ENCODE measurements at places on chromosomes 2 and 18.

DNA sequence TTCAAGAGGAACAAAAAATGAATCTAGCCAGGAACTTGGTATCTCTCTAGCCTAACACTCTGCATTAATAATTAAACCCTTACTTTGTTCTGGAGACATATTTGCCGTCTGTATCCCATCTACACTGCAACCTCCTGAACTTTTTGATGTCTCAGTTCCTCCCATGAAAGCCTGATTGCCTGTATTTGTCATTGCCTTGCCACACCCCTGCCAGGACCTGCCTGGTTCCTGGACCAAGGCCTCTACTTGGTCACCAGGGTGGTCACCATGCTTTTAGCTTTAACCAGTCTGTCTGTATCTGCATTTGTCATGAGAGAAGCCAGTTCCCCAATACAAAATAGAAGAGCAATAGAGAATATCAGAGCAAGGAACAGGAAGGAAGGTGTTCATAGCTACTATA lies 58.8 kb upstream of the NOL4 start:
- no peak for DNase-seq

- no peak for DNase-seq
Measured at GRCh38 chr2:134039912-134040581, 213.8 kb upstream of the MGAT5 start.

DNA sequence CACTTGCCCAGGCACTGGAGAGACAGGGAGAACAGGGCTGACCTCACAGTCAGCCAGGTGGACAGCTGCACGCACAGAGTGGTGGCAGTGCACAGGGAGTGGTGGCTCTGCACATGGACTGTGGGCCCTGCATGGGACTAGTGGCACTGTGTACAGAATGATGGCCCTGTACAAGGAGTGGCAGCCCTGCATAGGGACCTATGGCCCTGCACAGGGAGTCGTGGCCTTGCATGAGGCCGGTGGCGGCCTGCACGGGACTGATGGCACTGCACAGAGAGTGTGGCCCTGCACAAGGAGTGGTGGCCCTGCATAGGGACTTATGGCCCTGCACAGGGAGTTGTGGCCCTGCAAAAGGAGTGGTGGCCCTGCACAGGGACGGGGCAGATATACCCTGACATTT lies 19.1 kb upstream of the STEAP3 start:
- no peak for DNase-seq

DNA sequence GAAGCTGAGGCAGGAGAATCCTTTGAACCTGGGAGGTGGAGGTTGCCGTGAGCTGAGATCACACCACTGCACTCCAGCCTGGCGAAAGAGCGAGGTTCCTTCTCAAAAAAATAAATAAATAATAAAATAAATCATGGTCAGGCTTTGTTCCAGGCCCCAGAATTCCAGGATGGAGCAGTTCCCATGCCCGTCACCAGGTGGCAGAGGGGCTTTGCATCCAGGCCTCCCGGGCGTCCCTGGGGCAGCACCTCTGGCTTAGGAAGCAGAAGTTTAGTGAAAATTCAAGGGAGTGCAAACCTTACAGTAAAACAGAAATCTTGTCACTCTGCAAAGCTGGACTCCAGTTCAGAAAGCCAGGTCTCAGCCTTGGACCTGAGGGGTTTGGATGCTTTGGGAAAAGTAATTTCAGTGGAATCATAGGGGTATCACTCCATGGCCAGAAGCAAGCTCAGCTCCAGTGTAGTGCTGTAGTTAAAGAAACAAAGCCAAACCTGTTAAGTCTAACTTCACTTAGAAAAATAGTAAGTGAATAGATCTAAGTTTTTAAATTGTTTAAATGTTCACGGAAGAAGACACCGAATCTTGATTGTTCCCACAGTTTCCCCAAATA lies 512.7 kb downstream of the CMPK2 start:
- DNase-seq = no peak

DNA sequence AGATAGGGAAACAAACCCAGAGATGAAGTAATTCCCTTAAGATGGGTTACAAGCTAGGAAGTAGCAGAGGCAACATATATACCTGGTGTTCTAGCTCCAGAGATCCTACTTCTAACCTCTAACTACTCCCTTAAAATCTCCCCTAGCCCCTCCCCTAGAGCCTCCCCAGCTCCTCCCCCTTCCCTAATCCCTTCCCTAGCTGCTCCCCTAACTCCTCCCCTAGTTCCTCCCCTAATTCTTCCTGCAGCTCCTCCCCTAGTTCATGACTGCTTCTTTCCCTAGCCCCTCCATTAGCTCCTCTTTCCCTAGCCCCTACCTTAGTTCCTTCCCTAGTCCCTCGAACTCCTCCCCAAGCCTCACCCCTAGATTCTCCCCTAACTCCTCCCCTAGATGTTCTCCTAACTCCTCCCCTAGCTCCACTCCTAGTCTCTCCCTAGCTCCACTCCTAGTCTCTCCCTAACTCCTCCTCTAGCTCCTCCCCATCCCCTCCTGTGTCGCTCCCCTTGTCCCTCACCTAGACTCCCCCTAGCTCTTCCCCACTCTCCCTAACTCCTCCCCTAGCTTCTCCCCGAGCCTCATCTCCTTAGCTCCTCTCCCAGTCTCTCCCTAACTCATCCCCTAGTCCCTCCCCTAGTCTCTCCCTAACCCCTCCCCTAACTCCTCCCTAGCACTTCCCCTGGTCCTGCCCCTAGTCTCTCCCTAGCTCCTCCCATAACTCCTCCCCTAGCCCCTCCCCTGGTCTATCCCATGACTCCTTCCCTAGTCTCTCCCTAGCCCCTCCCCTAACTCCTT lies 108.9 kb downstream of the CD226 start:
- no peak for DNase-seq

DNA sequence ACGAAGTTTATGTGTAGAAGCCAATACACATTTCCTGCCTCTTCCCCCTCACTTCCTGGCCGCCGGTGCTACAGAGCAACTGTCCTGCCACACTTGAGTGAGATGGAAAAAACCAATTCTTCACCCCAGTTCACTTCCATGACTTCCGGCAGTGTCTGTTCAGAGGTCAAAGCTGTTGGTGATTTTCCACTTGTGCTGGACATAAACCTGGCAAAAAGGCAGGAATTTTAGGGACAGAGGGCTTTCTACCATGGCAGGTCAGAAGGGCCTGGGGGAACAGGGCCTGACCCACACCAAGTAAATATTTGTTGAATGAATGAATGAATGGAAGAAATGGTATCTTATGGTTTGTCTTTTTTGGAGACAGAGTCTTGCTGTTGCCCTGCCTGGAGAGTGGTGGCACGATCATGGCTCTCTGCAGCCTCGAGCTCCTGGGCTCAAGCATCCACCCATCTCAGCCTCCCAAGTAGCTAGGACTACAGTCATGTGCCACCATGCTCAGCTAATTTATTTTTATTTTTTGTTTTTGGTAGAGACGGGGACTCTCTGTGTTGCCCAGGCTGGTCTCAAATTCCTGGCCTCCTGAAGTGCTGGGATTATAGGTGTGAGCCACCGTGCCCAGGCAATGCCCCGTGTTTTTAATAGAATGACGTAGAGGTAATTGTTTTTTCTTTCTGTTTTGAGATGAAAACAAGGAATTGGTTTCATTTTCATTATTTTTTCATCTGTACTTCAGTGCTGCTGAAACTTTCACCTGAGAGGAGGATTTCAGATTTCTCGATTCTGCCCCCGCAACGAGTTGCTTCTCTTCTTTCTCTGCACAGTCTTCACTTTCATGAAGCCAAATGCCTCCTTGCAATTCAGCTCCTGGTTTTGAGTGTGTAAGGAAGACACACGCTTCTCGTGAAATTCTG lies 48.0 kb upstream of the LPIN2 start:
- DNase-seq = peak; percentile 38

- no peak for DNase-seq
Measured at GRCh38 chr2:66464930-66465637, 30.2 kb downstream of the MEIS1 start.

- DNase-seq = no peak
Measured at GRCh38 chr18:43917520-43917919, 640.2 kb upstream of the SYT4 start.

DNA sequence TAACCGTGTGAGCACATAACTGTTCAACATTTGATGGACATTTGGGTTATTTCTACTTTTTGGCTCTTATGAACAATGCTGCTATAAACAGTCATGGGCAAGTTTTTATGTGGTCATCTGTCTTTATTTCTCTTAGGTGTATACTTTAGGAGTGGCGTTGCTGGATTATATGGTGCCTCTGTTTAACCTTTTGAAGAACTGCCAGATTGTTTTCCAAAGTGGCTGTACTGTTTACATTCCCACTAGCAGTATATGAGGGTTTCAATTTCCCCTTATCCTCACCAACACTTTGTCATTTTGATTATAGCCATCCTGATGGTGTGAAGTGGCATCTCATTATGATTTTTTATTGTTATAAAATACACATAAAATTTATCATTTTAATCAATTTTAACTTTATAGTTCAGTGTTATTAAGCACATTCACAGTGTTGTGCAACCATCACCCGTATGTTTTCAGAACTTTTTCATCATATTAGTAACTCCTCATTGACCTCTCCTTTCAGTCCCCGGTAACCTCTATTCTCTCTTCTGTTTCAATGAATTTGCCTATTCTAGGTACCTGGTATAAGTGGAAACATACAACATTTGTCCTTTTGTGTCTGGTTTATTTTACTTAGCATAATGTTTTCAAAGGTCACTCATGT lies 55.4 kb downstream of the EML4 start:
- DNase-seq = no peak

DNA sequence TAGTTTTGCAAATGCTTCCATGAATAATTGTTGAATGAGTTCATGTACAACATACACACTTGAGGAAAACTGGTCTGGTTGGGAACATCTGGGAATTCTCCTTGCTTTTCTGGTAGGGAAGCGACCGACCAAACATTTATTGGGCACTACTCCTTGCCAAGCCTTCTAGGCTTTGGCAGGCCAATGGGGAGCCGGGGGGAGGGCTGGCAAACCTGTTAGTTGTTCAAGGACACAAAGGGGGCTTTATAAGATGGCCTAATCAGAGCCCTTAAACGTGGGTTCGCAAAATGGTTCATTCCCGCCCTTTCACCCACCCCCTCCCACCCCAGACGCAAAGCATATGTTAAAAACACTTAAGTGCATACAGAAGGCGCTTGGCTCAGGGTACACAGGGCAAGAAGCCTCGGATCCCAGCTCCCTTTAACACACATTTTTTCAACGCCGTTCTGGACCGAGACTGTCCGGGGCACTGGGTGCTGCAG lies 844 bp upstream of the VSNL1 start:
- no peak for DNase-seq

GRCh38 chr18:9353596-9353995 lies 19.0 kb downstream of the TWSG1 start:
- DNase-seq = no peak

DNA sequence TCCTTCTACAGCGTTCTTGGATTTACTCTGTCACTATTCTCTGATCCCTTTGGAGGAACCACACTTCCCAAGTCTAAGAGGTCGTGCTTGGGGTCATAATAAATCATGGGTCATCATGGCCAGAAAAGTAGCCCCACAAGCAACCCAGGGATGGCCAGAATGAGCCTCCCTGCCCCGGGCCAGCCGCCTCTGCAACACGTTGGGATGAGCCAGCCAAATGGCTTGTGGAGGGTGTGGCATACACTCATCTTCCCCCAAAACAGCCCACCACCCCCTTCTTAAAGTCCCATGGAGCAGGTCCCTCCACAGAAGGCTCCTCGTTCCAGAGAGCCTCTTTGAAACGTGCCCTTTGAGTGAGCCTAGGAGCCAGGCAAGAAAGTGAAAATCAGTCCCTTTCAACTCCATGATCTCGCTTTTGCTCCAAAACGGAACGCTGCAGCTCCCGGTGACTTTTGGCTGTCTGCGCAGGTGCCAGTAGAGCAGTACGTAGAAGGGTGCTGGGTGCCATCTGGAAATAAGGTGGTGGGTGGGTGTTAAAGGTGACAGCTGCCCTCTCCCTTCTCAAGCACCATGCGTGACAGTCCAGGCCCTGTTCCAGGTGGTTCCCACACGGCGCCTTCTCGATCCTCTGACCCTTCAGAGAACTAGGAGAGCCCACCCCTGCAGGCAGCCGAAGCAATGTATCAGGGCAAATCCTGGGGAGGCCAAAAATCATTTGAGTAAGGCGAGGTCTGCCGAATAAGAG lies 48.5 kb upstream of the FOSL2 start:
- no peak for DNase-seq

- DNase-seq = no peak
Measured at GRCh38 chr18:2134364-2134763, 436.9 kb downstream of the METTL4 start.

- DNase-seq = no peak
Measured at GRCh38 chr2:207165121-207166038, at the start of gene KLF7. KLF7 (minus strand) TSS chr2:207165948; CDS start chr2:207165568, 380 bp downstream.

GRCh38 chr18:55856229-55856628 lies 268.2 kb upstream of the TCF4 start:
- no peak for DNase-seq

DNA sequence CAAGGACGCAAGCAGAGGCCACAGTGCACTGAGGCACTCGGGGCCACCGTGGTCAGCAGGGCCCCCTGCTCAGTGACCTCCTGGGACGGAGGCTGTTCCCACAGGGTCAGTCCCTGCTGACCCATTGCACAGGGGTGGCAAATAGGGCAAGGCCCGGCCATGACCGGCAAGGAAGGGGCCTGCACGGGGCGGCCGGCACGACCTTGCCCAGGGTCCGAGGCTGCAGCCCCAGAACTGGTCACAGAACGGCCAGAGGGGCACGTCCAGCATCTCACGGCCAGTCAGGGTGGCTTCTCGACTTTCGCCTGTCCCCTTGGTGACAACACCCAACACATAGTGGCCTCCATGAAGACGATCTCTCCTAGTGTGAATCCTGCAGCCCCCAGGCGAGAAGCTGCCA lies 27.6 kb upstream of the OTOS start:
- DNase-seq = no peak

- DNase-seq = no peak
Measured at GRCh38 chr2:16464641-16465040, 201.0 kb downstream of the CYRIA start.

- no peak for DNase-seq
Measured at GRCh38 chr2:69089998-69090397, 77.0 kb downstream of the ANTXR1 start.

DNA sequence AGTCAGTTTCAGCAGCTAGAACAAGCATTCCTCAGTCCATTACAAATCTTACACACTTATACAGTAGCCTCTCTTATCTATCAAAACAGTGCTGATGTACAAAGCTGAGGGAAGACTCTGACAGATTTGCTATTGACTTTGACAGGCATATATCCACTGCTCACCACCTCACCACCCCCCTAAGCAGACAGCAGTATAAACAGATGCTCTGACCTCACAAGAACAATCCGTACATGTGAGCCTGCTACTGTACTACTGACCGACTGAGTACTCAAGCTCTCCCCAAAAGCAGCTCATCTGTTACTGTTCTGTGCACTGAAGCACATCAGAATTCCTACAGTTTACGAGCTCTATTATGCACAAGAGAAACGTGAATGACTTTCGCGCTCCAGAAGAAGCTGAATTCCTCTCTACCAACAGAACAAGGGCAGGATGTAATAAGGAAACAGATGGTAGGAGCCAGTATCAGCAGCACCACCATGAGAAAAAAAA lies 95.6 kb upstream of the PDE1A start:
- no peak for DNase-seq

DNA sequence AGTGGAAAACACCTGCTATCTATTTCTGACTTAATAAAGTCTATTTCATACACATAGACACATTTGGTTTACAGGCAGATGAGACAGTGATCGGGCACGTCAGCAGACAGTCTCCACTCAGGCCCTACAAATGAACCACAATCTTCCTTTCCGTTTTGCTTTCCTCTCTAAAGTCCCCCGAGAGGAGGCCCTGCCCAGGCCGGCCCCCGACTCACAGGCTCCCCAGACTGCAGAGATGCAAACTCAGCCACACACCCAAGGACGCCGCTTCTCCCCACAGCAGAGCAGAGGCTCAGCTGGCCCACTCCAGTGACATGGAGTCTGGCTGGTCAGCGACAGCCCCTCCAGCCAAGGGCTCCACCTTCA lies 9.3 kb upstream of the MTERF4 start:
- no peak for DNase-seq

GRCh38 chr2:221767106-221768012 lies 195.3 kb upstream of the EPHA4 start:
- no peak for DNase-seq
